ENCODE measurements at places on chromosomes 3 and 15. TPM values are rescaled to one million over a fixed set of nuclear protein-coding genes. Genes with fewer than 3 reads are reported as not detected.

The CADPS gene
- total RNA-seq, result 0.85 TPM

The POLQ gene
- total RNA-seq, result 11.3 TPM

The DNASE1L3 gene
- total RNA-seq, result 0.56 TPM

The APPL1 gene
- total RNA-seq, result 43.3 TPM
